ENCODE measurements at places on chromosomes 7 and 10.
A peak's percentile ranks its signal among the peaks of the same experiment; 100 is the strongest.

- DNase-seq, result no peak
These were observed 65.6 kb downstream of the SLC29A4 start for GRCh38 chr7:5348134-5349004.

- no peak for DNase-seq
These were observed 9.3 kb upstream of the MCU start for GRCh38 chr10:72682638-72683037.

DNA sequence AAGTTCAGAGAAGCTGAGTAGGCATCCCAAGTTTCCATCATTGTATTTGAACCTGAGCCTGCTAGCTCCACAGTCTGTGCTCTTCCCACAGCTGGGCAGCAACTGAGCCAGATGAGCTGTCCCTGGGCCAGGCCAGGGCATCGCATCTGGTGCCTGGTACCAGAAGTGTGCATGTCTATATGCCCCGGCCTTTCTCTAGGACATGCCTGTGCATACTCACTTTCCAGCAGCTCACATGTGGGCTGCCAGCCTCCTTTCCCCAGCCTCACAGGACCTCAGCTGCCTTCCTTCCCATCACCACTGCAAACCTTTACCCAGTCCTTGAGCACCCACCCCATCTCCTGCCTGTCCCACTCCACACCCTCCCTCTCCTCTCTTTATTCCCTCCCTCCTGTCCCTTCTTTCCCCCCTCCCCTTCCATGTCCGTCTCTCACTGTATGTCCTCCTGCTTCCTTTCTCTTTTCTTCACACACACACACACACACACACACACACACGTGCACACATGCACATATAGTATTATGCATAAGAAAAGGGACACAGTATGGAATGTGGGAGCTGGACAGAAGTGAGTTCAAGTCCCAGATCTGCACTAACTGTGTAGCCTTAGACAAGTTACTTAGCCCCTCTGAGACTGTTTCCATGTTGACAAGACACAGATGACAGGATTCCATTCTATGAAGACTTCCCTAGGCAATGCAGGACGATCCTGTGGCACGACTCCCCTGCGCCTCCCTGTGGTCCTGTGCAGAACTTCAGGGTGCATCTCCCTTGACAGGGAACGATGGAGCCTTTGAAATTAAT, 10.9 kb downstream of the CDHR1 start:
- peak; percentile 38 for DNase-seq

GRCh38 chr7:107972075-107972482, 30.9 kb downstream of the LAMB1 start:
- DNase-seq, result no peak

- DNase-seq, result no peak
These were observed 72.7 kb downstream of the PTPRE start for GRCh38 chr10:127979566-127979965.

All from stimulated activated CD8-positive, alpha-beta memory T cell treated with anti-CD3 and anti-CD28 coated beads, Interleukin-7, amount 100 ng/mL, for 1 hour (primary cell).